ENCODE measurements at places on chromosomes 2 and 18.

DNA sequence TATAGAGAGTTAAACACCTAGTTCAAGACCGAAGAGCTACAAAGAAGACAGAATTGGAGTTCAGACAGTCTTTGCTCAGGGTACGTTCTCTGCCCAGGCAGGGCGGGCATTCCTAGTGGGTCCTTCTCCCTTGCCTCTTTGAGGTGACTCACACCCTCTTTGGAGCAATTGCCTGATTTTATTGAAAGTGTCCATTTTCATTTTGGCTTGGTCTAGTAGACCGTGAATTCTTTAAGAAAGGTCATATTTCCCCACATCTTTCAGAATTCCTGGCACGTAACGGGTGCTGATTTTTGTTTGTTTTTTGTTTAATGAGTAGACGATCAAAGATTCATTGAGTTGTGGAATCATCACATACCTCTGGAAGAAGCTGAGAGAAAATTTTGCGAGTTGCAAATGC is 871.5 kb downstream of the RNF144A start:
- DNase-seq = no peak

- no peak for DNase-seq
Observed at GRCh38 chr2:99140056-99140859, 1.2 kb upstream of the C2orf15 start.

DNA sequence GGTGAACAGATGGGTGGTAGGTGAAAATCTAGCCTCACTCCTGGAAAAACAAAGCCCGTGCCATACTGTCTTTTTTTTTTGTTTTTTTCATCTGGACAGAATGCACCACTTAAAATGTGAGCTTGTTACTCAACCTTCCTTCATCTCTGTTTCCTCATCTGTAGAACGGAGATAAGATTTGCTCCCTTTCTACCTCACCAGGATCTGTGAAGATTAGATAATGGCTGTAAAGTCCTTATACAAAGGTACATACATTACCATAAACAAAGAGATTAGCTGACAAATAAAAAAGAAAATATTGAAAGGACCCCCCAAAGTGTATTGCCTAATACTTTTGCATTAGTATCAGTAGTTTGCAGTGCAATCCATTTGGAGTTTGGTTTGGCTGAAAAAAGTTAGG is 75.4 kb upstream of the ZEB2 start:
- DNase-seq = no peak

DNA sequence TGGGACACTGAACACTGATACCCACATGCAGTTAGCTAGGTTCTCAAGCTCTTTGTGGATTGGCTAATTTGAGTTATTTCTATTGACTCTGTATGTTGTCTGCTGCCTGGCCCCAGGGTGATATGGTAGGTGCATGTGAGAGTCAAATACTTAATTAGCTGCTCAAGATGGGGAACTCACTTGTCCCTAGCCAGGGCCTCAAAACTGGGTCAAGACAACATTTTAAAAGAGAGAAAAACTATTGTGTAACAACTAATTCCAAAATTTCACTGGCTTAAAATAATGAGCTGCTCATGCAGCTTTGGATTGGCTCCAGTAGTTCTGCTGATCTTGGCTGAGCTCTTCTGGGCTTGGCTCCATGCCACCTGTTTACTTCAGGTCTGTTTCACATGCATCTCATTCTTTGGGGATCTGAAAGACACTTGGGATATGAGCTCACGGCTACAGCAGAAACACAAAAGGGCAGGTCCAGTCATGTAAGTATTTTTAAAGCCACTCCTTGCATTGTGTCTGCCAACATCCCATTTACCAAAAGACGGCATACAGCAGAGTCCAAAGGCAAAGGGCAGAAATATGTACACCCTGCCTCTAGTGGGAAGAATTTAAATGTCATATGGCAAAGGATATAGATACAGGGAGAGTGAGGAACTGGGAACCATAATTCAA is 716.8 kb downstream of the SUCLG1 start:
- DNase-seq = no peak

DNA sequence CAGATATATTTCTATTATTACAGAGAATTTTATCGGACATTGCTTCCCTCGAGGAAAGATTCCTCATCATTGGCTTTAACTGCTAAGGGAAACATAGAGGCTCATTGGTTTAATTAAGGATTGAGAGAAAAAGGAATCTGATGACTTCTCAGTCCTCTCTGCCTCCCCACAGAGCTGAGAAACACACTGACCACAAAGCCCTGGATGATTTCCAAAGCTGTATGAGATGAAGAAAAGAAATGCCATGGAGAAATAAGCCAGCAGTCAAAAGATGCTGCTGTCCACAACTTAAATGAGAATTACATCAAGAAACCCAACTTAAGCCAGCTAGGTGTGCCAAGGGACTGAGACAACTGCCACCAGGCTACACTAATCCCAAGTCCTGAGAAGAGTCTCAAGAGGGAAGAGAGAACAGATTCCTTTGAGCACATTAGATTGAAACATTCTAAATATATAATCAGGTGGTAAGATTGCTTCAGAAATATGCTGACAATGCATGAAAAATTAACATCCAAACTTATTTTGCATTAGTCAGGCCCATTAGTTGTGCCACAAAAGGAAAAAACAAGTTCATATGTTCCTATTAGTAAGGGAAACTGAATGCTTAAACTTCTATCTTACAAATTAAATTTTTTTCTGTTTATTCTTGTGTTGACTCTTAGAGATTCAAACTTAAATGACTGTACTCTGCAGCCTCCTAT is 308.1 kb upstream of the CYRIA start:
- DNase-seq = no peak

- DNase-seq = no peak
Observed at GRCh38 chr2:132632000-132632649, 37.9 kb downstream of the LYPD1 start.

- DNase-seq = no peak
Observed at GRCh38 chr2:163481515-163481914, 254.3 kb downstream of the FIGN start.

DNA sequence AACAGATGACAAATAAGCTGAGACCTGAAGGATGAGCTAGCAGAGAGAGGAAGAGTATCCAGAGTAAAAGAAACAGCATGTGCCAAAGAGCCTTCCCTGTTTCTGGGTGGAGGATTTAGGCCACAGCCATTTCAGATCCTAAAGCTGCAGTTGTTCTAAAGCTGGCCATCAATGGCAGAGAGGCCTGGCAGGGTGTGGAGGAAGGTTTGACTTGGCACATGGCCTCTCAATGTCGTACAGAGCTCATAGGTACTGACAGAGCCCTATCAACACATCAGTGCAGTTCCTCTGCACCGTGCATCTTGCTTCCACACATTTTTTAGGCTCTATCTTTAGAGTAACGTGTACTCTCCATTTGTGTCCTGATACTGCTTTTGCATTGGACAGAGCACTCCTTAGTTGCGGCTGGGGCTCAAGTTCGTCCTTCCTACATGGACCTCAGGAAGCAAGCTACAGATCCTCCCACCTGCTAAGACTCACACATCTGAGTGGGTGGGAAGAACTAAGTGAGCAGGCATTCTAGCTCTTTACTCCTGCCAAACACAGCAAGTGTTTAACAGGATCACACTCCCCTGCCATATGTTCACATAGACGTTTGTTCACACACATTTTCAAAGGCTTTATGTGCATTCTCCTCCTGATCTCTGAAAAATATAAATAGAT is 3.0 kb upstream of the CHMP3 start:
- no peak for DNase-seq

GRCh38 chr2:207762146-207762545 is 7.6 kb downstream of the FZD5 start:
- DNase-seq = no peak

DNA sequence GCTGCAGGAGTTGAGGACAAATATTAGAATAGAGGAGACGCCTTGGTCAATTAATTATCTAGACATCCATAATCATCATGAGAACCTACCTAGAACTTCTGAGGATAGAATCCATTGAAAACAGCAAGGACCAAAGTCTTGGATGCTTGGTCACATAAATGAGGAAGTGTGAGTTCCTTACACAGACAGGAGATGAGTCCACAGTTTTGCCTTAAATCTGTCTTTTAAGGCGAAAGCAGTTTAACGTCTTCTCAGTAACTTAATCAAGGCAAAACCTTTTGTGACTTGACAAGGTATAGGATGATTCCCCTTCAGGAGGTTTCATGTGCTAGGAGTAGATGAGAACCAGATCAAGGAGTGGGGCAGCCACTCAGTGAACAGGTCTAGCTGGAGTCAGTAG is 1783.2 kb upstream of the CELF4 start:
- DNase-seq = no peak

DNA sequence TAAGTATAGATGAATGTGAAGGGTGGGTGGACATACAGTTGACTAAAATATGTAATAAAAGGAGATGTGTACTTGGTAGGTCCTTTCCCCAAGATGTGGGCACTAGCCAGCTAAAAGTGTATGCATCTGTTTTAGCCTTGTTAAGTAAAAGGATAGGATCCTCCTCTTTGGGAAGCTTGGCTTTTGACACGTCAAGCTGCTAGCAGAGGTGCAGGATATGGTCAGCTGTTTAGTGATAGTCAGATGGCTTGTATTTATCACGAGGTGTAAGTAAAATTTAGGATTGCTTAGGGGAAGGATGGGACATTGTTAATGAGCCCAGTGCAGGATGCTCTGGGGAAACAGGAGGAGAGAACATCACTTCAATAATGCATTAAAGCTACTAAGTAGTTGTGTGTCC is 1.5 kb downstream of the MFSD6 start:
- no peak for DNase-seq

DNA sequence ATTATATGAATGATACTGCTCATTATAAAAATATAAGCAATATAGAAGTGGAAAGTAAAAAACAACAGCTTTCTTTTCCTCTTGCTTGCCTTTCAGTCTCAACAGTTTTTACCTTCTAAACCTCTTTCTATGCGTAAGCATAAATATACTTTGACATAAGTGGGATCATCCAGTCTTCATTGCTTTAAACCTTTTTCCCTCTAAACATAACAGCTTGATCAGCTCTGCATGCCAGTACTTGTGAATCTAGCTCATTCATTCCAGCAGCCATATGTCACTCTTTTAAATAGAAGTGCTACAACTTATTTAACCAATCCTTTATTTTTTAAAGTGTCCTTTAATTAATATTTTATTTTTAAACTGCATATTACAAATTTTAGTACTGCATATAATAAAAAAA is 88.1 kb downstream of the TTC27 start:
- no peak for DNase-seq

GRCh38 chr18:30775629-30776028 is 266.9 kb downstream of the DSC3 start:
- no peak for DNase-seq

All from stimulated activated CD8-positive, alpha-beta memory T cell treated with anti-CD3 and anti-CD28 coated beads, Interleukin-15, amount 100 ng/mL, for 4 hours (primary cell).